ENCODE measurements at places on chromosomes 4 and X.

DNA sequence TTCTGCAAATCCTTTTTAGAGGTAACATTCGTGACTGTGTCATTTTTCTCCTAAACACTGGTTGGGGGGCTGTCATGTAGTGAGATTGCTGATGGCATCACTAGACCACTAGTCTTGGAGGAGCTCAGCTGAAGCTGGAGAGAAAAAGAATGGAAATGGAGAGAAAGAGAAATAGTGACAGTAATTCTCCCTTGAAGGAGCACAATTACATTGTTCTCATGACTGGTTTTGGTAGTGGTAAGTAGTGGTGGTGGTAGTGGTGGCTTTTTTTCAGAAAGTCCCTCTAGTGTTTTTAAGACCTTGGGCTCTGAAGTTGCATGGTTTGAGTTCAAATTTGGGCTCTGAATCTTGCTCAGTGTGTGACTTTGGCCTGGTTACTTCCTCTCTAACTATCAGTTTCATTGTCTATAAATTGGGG, 99.8 kb downstream of the LARP7 start:
- no peak for DNase-seq

- DNase-seq: no peak
Measured at GRCh38 chrX:110532581-110532931, 173.9 kb downstream of the RTL9 start.

GRCh38 chr4:38170338-38171169, 210.4 kb downstream of the PTTG2 start:
- DNase-seq: no peak

DNA sequence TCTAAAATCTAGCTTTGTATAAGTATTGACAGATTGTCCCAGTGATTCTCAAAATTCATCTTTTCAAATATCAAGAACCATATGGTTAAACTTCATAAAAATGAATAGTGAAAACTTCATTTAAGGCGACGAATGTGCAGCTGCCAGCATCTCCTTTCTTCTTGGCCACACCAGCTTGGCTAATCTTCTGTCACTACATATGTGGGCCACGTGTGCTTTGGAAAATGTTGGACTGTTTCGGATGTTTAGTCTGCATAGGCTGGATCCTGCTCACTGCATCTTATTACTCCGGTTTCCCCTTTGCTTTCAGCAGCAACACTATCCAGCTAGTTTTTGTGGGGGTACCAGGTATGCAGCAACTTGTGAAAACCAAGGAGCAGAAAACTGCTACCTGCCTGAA, 221.9 kb downstream of the BMPR1B start:
- no peak for DNase-seq

GRCh38 chr4:102868153-102868780, 525 bp upstream of the CISD2 start:
- no peak for DNase-seq

GRCh38 chrX:124862301-124862700, 457.4 kb upstream of the TEX13C start:
- no peak for DNase-seq

DNA sequence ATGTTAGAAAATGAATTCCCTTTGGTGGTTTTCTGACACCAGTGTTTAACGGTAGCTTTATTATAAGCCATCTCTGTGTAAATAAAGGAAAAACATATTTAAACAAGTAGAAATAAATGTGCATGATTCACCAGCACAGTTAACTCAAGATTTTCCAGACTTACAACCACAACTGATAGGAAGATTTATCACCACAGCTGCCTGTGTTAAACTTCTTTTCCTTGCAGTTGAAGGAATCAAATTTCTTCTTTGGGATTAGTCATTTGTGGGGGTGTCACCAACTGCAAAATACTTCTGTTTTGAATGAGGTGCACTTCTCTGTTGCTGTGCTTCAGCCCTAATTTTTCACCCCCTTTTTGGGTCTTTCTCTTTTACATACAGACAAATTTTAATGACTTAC, 128.1 kb upstream of the STK26 start:
- no peak for DNase-seq

DNA sequence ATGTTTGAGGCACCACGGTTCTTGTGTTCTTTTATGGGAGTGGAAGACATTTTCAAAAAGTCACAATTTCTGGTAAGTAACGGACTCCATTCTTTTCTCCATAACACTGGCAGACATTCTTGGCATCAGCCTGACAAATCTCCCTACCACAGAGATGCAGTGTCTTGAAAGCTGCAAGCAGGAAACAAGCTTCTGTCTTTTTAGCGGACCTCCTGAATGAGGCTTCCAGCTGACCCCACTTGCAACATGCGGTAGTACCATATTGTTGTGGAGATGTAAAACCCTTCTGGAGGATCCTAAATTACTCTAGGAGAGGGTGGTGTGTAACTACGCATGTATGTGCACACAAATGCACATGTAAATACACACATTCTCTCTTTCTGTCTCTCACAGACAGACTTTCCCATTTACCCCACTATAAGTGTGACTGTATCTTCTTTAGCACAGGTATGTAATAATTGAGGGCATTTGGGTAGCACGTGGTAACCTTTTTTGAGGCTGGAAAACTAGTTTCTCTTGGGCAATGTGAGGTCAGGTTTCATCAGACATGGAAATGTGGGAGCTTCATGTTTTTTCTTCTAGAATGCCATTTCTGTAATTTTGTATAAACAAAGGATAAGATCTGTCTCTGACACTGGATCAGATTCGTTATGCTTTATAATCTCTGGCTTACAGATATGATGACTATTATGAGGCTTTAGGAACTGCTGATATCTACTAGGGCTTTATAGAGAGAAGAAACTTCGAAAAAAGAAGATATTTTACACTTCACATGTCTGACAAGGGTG, 130.1 kb downstream of the MGST2 start:
- DNase-seq: no peak

GRCh38 chr4:139899346-139899745, 233.7 kb downstream of the MGST2 start:
- DNase-seq: no peak

GRCh38 chr4:8267077-8267476, 2.5 kb upstream of the HTRA3 start:
- peak; percentile 12 for DNase-seq

DNA sequence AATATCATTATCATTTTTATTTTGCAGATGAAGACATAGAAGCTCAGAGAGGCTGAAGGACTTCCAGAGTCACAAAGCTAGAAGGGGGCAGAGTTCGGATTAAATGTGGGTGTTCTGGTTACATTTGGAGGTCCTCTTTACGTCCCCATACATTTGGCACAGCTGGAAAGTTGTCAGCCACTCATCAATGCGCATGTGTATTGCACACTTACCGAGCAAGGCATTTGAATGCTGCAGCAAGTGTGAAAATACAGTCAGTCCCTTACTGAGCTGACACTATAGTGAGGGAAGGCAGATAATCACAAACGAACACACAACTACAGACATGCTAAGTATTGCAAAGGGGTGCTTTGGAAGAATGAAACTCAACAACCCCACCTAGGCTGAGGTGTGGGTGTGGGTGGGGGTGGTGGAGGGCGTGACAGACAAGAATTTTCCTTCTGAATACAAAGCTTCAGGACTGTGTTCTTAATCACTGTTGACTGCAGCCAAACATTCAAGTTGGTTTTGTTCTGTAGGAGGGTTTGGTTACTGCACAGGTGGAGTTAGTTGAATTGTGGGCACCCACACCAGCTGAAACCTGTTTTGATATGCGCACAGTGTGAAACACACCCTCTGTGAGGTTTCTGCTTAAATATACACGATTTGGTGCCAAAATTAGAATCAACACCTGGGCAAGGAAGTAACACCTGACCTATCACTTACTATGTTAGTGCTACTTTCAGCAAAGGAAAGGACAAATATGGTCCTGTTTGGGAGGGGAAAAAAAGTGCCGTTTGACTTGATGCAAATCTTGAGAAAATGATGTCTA, 72.4 kb downstream of the COQ2 start:
- no peak for DNase-seq

- no peak for DNase-seq
Measured at GRCh38 chr4:23720556-23720955, 169.3 kb downstream of the PPARGC1A start.

GRCh38 chr4:33751050-33751449, 2493.3 kb downstream of the ARAP2 start:
- no peak for DNase-seq

GRCh38 chrX:23168291-23168690, 166.4 kb upstream of the PTCHD1 start:
- DNase-seq: no peak

DNA sequence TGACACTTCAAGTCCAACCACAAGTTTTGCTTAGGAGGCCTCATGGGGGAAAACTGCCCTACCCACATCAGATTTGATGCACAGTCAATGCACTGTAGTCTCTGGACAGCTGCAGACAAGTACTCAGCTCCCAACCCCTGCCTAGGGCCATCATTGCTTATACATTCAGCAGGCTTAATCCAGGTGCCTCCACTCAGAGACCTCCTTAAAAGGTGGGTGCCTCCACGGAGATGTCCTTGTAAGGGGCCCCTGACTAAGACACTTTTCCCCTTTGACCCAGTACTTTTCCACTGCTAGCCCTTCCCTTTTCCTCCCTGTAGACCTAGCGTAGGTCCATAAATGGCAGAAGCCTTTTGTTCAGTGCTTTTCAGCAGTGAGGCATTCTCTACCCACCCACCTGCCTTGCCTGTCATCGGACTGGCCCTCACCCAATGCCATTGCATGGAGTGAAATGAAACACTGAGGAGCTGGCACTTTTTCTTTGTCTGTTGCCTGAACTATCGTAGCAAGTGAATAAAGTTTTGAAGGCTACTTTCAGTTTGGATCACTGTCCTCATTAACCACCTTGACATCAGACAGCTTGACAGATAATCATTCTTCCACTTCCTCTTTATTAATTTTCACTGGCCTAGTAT, 23.8 kb upstream of the PLK4 start:
- DNase-seq: no peak

- DNase-seq: no peak
Measured at GRCh38 chrX:125293850-125294780, 25.6 kb upstream of the TEX13C start.
